ENCODE measurements at places on chromosomes 1 and 21.

DNA sequence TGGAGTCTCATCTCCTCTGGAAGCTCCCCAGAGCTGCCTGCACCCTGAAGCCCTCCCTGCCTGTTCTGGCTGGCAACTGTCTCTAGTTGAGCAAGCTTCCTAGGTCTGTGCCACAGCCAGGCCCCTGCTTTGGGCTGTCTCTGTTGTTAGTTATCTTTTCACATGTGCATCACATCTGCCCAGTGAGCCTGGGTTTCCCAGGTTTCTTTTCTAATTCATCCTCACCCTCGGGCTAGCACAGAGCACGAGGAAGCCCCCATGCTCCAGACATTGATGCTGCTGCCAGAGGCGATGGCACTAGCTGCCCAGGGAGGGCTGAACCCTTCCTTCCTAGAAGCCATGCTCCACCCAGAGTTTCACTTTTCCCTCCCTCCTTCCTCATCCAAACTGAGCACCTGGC, 27.2 kb downstream of the RASSF5 start:
- no peak for DNase-seq

DNA sequence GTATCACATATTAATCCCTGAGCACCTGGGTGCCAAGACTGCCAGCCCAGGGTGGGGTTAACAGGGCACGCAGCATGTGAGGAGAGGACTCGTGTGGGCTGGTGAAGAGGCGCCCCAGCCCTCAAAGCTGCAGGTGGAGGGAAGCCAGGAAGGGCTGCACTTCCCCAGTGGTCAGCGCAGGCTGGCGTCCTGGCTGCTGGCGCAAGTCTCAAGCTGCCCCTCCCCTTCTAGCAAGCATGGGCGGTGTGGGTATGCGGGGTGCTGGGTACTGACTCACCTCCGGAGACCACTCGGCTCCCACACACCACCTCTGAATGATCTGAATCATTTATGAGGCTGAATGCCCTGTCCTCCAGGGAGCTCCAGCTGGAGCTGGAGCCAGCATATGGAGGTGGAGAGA, 44.0 kb downstream of the EIF2D start:
- DNase-seq, result no peak

GRCh38 chr1:18547460-18547859, 66.7 kb downstream of the KLHDC7A start:
- no peak for DNase-seq

GRCh38 chr1:101178688-101179491, 57.9 kb upstream of the S1PR1 start:
- DNase-seq, result no peak

DNA sequence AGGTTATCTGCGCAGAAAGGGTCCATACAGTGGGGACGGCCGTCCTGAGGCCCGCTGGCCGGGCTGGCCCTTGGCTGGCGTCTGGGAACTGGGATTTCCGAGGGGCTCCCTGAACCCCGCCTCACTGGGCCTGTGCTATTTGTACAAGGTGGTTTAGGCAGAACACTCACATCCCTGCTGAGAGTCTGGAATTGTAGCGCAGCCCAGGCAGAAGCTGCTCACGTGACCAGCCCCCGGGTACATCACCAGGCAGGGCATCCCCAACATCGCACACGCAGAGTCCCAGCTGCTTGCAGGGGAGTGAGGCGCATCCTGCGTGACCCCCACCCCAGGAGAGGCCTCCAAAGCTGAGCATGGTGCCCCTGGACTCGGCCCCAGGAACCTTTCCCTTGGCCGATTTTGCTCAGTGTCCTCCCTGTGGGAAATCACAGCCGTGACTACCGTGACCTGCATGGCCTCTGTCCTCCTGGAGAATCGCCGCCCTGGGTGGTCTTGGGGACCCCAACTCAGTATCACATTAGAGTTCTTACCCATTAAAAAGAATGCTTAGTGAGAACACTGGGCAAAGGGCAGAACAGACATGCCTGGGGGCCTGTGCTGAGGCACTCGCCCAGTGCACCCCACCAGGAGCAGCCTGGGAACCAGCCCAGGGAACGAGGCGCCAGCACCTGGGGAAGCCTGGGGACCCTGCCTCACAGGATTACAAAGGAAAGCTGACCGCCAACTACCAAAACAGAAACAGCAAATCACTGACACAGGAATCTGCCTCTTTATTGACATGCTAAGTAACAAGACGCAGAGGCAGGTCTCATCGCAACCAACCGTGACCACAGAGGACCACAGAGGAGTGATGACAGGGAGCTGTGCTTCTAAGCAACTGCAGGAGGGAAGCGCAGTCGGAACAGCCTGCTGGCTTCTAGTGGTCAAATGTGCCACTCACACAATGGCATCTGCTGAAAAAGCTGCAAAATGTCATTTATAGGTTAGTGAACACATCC, 33.5 kb downstream of the UBE2G2 start:
- DNase-seq, result no peak

GRCh38 chr21:31115249-31115648, 77.0 kb upstream of the KRTAP19-8 start:
- no peak for DNase-seq

DNA sequence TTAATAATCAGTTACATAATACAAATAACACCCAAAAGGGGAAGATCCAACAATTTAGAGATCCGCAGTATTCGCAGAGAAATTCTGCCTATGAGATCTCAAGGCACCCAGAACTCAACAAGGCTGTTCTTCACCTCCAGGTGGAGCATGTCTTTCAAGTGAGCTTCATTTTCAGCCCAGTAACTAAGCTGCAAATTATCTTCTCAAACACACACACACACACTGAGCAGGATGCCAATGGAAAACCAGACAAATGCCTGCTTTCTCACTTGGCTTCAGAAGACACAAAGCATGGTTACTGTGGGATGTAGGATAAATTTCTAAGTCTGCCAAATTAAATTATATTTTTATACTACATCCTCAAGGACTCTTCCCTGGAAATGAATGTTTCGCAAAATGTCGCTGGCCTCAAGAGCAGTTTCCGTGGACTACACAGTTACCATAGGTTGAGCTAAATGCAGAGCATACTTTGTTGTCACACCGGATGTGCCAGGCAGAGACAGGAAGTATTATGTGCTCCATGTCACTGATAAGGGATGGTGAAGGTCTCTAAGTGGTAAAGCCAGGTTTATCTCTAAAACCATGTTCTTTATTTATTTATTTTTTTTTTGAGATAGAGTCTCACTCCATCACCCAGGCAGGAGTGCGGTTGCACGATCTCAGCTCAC, 30.3 kb downstream of the UBR4 start:
- no peak for DNase-seq

DNA sequence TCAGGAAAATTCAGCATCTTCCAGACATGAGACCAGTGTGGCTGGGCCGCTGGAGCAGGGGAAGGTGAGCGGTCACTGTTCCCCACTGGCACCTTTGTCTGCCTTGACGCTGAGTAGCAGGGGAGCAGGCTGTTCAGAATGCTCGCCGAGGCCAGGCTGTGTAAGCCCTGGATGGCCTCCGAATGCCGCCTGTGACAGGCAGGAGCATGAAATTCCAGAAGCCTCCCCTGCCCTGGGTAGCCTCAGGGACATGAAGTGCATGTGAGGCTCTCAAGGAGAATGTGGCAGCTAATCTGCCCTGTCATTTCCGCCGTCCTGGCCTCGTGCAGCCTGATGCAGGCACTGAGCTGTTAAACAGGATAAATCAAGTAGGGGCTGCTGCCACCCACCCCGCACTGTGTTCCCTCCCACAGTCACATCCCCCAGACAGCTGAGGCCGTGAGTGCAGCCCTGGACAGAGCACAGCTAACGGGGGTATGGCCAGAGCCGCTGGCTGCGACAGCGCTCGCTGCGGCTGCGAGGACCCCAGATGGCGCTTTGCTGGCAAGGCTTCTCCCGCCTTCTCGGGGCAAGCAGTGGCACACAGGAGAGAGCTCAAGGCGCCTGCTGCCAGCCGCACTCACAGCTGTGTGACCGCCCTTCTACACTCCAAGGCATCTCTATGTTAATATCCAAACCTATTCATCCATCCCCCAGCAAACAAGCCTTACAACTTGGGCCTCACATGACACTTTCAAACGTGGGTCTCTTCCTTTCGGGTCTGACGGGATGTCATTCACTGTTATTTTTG, 105.0 kb upstream of the COL6A1 start:
- DNase-seq, result peak; percentile 3

- DNase-seq, result no peak
Measured at GRCh38 chr1:89635825-89636815, 3.2 kb downstream of the LRRC8C start.

DNA sequence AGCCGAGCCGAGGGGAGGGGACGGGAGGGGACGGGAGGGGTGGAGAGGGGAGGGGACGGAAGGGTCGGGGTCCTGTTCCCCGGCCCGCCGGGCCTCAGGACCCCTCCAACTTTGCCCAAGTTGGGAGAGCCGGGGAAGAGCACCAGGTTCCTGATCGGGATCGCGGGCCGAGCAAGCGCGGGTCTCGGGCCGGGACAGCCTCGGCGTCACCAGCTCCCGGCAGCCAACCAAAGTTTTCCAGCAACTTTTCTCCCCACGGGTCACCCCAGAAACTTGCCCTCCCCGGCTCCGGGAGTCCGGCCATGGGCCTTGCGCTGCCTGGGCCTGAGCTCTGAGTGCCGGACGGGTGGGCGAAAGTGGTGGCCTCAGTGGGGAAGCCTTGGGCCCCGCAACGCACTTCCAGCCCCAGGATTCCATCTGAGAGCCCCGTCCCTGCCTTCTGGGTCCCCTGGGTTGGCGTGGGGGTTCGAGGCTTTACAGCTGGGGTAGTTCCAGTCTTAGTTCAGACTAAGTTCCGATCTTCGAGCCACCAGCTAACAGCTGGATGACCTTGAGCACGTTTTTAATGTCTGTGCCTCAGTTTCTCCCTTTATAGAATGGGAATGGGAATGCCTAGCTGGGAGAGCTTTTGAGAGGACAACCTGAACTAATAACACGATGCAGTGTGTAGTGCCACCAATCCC, 458 bp downstream of the ZC3H12A start:
- no peak for DNase-seq

GRCh38 chr1:221344693-221345092, 397.2 kb downstream of the DUSP10 start:
- DNase-seq, result no peak

GRCh38 chr1:184755226-184756065, 788 bp upstream of the EDEM3 start:
- DNase-seq, result peak; percentile 72

GRCh38 chr21:28884976-28885852, 107.5 kb downstream of the LTN1 start:
- DNase-seq, result peak; percentile 94

DNA sequence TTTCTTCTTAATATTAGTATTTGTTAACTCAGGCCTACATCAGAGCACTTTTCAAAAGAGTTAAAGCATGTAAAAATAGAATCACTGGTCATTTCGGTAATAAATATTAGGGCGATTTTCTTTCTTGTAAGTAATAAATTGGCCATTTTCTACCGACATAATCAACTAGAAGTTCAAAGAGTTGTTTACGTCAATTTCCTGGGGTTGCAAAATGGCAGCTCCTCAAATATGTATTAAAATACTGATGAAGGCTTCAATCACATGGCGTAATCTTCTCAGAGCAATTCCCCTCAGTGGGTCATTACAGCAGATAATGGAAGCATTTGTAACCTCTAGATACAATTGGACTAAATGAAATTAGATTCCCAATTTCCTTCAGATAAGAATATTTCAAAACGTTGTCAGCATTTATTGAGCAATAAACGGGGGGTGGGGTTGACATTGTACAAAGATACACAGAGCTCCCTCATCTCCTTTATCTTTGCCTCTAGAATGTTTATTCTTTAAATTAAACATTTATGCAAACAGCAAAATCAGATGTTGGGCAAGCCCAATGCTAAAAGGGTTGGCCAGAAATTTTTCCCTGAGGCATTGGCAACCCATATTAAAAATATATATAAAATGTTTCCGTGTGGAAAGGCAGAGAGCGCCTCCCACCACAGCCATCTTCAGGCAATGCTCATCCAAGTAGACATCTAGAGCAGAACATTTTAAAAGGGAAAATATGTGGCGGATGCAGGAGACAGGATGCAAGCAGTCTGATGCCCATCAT, 240.6 kb downstream of the NCAM2 start:
- no peak for DNase-seq

- DNase-seq, result no peak
Measured at GRCh38 chr1:27314169-27314568, 7.8 kb upstream of the TMEM222 start.

DNA sequence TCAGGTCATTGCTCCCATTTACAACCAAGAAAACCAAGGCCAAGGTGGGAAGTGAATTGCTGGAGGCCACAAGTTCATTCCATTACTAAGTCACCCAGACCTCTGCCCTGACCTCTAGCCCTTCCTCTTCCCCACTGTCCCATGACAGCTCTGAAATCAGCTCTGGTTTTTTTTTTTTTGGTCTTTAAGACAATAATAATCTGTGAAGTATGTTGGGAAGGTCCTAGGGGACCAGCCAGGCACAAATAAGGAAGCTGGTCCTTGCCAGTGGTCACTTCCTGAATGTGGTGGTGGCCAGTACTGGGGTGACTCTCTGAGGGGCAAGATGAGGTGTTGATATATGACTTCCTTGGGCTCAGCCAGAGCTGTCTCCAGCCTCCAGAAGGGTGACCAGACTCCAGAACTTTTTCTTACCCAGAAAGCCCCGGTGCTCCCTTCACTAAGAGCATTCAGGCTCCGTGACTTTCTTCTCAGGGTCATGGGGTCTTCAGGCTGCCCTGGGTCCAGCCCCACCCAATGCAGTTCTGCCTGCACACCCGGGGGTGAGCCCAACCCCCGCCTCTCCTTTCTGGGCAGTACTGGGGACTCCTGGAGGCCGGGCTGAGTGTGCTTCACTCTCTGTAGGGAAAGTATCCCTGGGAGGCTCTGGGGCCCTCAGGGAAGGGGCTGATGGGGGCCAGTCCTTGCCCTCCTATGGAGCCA, 159.6 kb downstream of the PTPRU start:
- DNase-seq, result no peak

- no peak for DNase-seq
Measured at GRCh38 chr21:17598437-17598836, 14.3 kb downstream of the BTG3 start.

GRCh38 chr1:7988576-7988975, 27.1 kb downstream of the PARK7 start:
- DNase-seq, result peak; percentile 9

DNA sequence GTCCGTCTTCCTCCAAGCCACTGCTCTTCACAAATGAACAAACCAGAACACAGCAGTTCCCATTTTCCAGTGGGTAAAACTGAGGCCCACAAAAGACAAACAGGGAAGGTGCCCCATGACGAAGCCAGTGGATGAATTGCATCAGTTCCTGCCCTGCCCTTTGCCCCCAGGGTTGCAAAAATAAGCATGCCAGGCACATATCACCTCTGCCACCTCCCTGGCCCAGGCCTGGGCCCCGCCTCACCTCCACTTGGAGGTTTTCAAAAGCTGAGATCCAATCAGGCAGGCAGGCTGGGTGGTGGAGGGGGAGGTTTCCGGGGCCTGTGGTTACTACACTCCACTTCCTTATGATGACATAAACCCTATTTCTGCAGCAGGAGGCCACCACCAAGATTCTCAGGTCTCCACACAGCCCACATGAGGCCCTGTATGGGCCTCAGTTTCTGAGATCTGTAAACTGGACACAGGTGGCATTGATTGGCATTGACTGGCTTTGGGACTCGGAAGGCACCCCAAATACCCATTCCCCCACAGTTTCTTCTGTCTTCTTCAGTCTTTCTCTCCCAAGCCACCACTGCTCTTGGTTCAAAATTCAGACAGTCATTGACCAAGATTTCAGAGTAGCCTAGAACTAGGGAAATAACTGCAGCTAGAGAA, 4.1 kb downstream of the KIF21B start:
- peak; percentile 32 for DNase-seq

- DNase-seq, result no peak
Measured at GRCh38 chr1:194466706-194467105, 1280.3 kb upstream of the B3GALT2 start.

GRCh38 chr21:39362733-39363132, 13.8 kb upstream of the HMGN1 start:
- no peak for DNase-seq
